ENCODE measurements at places on chromosomes 6 and 20.

DNA sequence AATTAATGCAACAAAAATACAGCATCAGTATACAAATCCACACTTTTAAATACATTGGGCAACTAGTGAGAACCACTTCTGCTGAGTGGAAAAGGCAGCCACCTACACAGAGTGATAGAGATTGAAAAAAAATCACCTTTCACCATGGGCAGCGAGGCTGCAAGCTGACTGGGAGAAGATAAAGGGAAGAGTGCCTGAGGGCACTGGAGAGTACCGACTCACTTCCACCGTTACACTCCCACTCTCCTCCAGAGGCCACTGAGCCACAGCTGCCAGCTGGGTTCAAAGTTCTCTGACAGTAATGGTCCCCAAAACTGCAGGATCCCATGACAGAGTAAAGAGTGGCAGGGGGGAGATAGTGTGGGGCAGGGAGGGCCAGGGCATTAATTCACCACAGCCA, 24.1 kb downstream of the PXT1 start:
- DNase-seq = no peak

GRCh38 chr20:8790442-8791074, 278.3 kb upstream of the PLCB4 start:
- no peak for DNase-seq

- DNase-seq = no peak
Measured at GRCh38 chr6:166770216-166771116, 143.4 kb upstream of the RPS6KA2 start.

- no peak for DNase-seq
Measured at GRCh38 chr20:49865559-49865958, 49.8 kb downstream of the SPATA2 start.

DNA sequence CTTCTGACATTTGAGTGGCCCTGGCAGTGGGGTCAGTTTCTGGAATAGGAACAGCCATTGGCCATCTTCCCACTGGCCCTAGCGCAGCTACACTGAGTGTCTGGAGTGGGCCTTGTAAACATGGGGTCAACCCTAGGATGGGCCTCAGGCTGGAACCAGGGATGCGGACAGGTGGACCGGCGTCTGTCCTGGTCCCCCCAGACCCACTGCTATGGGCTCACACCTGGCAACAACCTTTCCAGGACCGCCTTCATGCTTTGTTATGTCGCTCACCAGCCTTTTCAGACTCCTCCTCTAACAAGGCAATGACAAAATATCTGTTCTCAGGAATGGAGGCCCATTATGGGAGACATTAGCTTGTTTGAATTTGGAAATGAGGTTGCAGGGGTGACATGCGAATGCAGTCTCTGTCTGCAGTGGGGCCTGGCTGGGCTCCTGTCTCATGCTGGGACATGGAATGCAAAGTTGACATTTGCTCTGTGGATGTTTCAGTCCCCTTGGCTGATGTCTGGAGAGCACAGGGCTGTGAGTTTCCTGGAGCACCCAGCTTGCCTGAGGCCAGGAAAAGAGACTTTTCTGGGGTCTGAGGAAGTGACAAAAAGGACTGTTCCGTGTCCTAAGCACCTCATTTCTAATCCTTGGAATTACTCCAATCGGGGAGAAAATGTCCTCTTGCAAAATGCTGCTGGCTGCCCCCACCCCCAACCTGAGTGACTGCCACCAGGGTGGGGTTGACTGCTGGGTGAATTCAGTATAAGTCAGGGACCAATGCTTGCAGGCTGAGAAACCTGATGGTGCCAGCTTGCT, 98.7 kb upstream of the PMEPA1 start:
- DNase-seq = no peak

GRCh38 chr20:19820555-19821211, 62.6 kb downstream of the RIN2 start:
- DNase-seq = no peak

DNA sequence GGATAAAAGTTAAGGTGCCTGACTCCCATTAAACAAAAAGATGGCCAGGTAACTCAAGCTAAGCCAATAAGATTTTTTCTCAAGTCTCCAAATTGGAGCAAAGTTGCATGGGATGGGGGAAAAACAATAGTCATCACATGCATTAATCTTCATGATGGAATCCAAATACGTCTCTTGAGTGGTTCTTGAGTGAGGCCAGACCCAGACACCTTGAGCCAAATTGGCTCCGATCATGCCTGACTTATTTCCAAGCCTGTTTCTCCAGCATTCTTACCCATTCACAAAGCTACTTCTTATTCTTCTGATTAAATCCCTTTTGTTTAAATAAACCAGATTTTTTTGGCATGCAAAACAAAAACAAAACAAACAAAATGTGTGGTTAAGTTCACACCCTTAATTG, 420.3 kb upstream of the NRSN1 start:
- DNase-seq = no peak

DNA sequence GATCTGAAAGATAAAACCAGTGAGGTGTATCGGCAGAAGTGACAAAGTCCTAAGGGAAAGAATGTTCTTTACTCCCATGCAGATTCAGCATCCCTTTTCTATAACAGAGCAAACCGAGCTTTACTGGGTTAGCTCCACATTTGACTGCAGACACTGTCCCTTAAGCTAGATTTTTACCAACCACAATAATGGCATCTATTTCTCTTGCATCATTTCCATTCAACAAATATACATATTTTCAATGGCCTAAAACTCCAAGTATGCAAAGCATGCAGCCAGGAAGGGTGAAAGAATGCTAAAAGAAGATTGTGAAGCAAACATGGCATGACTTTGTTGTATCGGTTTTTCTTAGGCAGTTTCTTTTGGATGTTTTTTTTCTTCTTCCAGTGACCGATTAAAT, 255.4 kb downstream of the OGFRL1 start:
- DNase-seq = no peak

DNA sequence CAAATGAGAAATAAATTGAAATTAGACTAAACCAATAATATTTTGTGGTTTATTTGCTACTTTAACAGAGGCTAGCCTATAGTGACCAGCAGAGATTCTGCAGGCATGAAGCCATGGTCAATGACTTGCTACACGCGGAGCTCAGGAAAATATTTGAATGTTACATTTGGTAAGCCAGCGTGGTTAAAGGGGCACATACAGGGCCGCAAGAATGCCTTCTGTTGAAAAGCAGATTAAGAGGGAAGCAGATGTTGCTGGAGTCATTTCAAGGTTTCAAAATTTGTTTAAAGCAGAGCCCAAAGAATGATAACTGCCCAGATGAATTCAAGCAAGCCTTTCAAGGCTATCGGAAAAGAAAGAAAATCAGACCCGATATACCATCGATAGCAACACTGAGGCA, 294.3 kb upstream of the MAN1A1 start:
- no peak for DNase-seq

DNA sequence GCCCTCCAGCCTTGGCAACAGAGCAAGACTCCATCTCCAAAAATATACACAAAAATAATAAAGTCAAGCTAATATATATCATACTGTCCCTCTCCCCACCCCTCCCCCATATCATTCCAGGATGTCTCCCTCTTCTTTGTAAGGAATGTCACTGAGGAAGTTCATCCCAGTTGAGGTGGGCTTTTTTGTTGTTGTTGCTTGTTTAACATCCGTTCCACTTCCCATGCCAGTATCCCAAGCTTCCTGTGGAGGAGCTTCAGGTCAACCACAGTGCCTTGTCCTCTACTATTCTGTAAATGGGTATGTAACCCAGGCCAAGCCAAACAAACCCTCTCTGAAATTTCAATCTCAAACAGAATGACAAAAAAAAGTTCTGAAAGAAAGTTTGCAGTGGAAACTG, 19.0 kb upstream of the PTPN1 start:
- no peak for DNase-seq

- DNase-seq = no peak
Measured at GRCh38 chr20:20699917-20700316, 12.5 kb downstream of the RALGAPA2 start.

GRCh38 chr6:11146117-11146826, 34.7 kb upstream of the ERVFRD-1 start:
- no peak for DNase-seq

DNA sequence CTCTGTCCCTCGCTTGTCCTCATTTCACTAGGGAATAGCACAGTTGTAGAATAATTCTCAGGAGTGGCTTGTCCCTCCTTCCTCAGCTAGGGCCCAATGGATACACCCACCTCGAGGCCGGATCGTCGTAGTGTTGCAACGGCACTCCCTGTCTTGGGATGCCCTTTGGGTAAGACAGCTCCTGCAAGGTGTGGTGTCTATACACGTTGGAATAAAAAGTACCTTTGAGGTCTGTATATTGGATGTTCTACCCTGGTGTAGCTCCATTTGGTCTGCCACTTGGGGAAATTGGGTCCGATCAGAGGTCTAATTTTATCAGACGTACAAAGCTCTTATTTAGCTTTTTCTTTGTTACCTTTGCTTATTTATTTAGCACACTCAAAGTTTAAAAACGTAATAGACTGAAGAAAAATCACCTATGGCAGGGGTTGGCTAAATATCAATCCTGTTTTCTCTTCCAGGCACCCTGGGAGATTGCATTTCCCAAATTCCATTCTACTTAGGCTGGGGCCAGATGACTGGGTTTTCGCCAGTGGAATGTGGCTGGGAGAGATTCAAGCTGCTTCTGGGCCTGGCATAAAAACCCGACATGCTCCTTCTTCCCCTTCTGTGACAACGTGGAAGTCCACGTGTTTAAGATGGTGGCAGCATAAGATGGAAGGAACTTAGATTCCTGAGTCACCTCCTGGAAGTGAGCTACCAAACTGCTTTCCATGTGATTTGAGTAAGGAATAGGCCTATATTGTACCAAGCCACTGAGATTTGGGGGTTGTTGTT, 82.3 kb upstream of the CD83 start:
- DNase-seq = no peak

DNA sequence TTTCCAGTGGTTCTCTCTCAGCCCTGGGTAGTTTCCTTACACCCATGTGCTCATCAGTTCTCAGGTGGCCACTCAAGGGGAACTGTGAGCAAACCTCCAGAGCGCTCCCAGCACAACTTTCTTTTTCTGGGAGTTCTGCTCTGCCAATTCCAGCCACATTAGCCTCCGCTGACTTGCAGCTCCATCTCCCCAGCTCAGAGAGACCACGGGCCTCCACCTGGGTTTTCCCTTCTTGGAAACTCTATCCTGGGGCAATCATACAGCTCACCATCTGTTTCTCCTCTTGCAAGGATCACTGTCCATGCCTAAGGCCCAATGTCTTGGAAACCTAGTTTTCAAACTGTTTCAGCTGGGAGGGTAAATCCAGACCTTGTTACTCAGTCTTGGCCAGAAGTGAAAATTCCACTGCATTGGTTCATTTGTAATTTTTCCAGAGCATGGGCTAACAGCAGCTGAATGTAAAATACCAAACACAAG, 129.9 kb downstream of the EYA2 start:
- DNase-seq = no peak

GRCh38 chr6:166661327-166662085, 34.5 kb upstream of the RPS6KA2 start:
- DNase-seq = no peak

DNA sequence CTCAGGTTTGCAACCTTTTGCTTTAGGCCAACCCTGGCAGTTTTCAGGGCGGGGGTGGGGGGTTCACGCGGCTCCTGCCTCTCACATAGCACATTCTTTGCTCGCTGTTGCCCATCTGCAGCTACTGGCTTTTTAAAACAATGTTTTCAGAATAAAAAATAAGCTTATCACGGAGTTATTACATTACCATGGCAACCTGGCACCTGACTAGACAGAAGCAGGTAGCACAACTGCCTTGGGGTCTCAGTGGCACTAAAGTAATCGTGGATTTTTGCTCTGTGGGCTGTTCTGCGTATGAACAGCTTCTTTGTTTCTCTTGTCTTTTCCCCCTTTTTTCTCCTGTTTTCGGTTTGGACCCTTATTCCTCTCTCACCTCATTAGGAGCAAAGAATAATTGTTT, 9.1 kb upstream of the MANBAL start:
- no peak for DNase-seq

DNA sequence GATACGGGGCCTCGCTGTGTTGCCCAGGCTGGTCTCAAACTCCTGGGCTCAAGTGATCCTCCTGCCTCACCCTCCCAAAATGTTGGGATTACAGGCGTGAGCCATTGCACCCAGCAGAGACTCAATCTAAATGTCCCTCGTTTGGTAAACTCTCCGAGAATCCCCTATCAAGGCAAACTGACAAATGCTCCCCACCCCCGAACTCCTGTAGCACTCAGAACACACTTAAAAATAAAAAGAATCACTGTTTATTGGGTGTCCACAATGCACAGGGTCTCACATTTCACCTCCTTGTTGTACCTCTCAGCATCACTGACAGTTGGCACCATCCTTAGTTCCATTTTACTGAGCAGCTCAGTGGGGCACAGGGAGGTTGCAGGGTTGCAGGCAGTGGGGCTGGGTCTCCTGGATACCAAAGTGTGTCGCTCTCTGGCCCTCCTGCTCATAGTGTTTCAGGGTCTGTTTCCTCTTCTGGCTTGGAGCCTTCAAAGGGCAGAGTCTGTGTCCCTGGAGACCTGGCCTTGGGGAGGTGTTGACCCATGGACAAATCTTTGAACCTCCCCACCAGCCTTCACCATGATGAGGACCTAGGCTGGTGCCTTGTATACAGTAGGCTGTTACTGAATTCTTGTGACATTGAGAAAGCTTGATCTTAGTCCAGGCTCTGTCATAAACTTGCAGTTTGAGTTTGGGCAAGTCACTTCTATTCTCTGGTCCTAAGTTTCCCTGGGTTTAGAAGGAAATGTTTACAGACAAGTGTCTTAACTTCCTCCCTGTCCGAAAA, 8.5 kb upstream of the SRC start:
- DNase-seq = no peak

- DNase-seq = no peak
Measured at GRCh38 chr6:31792761-31793171, 2.8 kb downstream of the VARS1 start.

GRCh38 chr6:23568292-23568691, 557.7 kb upstream of the NRSN1 start:
- no peak for DNase-seq

- DNase-seq = no peak
Measured at GRCh38 chr6:138818496-138819194, 22.8 kb downstream of the ECT2L start.

DNA sequence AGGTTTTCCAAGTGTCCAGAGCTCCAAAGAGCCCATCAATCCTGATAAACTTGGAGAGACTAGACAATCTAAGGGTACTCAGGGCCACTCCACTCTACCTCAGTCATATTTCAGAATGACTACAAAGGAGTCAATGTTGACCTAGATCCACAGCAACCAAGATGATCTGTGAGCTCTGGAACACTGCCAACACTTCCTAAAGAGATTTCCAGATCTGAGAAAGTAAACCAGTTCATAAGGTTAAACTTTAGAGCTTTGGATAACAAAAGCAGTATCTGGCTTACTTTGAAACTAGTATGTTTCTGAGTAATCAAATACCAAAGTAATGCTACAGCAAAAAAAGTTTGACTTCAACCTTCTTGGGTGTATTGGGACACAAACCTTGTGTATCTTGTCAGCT, 122.7 kb downstream of the BTBD9 start:
- DNase-seq = no peak

DNA sequence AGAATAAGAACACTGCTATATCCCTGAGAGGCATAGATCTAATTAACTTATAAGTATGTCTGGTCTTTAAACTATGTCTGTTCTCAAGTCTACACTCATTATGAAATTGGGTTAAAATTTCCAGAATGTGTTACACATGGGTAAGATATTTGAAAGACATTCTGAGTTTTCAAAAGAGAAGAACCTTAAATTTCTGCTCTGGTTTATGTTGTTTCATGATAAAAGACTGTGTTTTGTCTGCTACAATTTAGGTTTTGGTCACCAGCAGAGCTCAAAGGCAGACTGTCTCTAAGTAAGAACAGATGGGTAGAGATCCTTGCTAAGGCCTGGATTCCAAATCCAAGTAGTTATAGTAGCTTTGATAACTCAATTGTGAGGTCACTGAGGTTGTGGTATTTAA, 6.0 kb downstream of the STMND1 start:
- no peak for DNase-seq
